ENCODE measurements at places on chromosomes 3 and 15. TPM values are rescaled to one million over a fixed set of nuclear protein-coding genes. Genes with fewer than 3 reads are reported as not detected.
A peak's percentile ranks its signal among the peaks of the same experiment; 100 is the strongest.

GRCh38 chr15:27845535-27846369 is 253.4 kb downstream of the OCA2 start:
- peak; percentile 28 for DNase-seq

DNA sequence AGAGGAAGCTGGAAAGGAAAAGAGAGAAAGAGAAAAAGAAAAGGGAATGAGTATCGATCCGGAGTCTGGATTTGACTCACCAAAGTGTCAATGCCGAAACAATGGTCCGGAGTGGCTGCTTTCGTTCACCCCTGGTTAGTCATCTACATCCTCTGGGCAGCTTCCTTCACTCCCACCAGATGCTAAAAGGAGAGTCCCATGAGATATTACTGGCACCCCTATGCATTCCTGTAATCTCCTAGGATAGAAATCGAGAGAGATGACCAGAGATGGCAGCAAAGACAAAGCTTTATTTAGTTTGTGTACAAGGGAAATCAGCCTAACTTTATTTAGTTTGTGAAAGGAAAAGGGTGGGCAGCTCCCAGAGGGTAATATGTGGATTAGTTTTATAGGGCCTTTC is 622.2 kb downstream of the ZPLD1 start:
- no peak for DNase-seq

DNA sequence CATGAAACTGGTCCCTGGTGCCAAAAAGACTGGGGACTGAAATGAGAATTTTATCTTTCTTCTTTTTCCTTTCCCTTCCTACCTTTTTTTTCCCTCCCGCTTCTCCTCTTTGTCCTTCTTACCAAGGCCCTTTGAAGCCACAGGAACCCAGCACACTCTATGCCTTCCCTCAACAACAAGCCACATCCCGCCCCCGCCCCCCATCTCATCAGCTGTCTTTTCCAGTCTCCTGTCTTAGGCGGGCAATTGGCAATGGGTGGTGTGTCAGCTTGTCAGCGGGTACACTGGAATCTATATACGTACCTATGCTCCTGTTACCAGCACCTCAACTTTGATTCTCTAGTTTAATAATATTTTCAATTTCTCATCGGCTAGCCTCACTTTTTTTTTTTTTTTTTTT is 56.3 kb upstream of the CHD2 start:
- DNase-seq: no peak

DNA sequence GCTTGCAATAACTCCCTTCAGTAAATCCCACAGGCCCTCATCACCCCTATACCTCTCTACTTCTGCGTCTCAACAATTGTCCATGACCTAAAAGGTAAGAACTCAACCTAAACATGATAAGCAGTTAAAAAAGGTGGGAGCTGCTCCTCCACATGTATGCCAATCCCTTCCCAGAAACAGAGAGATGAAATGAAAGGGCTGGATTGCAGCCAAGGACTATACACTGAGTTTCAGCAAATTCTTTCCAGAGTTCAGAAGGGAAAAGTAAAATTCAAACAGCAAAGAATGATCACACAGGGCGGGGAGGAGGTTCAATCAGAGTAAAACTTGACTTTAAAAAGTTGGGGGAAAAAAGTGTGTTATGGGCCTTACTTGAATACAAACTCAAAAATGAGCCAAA is 27.5 kb downstream of the PLOD2 start:
- no peak for DNase-seq

- no peak for DNase-seq
Observed at GRCh38 chr15:41567862-41568261, 8.8 kb downstream of the TYRO3 start.

DNA sequence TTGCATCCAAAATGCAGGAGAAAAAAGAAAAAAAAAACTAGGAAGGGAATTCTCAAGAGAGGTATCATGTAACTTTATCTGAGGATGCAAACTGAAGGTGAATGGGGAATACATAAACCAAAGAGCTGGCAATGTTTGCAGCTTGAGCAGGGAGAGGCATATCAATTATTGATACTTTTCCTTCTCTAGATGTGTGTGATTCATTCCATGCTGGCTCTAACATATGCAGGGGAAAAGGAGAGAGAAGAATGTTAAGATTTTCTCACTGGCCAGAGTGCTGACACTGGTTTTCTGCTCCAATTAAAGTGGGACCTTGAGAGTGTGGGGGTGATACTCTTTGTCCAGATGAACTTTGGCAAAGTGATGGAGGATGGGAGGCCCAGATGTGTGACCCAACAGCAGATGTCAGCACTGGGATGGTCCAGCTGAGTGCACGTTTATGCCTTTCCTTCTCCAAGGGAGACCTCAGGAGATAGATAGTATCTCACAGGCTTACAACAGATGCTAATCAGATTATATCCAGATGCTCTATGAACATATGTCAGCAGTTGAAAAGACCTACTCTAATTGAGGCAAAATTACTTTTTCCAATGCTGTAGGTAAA is 50.0 kb upstream of the PSMD6 start:
- no peak for DNase-seq

GRCh38 chr15:43465100-43465499 is 27.9 kb downstream of the TP53BP1 start:
- no peak for DNase-seq

DNA sequence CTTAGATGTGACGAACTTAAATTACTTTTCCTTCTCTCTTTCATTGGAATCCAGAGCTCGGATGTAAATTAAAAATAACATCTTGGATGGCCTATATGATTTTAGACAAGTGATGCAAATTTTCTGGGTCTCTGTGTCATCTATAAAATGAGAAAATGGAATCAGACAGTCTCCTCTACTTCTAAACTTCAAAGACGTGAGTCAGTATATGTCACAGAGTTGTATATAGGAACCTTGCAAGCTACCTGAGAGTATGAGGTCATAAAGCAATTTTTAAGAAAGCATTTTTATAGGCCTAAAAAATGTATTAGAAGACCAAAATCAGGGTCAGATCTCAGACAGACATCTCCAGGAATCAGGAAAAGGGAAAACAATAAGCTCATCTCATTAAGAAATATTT is 128.3 kb downstream of the TBL1XR1 start:
- no peak for DNase-seq

- DNase-seq: no peak
Observed at GRCh38 chr3:149902498-149903139, 68.1 kb downstream of the PFN2 start.

DNA sequence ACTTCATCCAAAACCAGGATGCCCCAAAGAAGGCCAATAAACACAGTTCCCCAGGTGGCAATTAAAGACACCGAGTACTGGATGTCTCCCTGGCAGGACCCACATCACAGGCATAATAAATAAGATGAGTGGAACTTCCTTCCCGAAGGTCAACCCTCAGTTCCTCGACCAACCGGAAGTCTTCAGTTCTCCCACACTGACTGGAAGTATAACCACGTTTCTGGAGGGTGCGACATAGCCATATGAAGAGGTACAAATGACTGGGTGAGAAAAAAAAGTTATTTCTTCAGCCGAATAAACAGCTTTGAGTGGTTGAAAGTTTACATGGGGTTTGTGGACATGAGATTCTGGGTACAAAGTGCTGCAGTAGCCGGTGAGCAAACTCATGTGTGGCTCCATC is 34.6 kb upstream of the MUC13 start:
- DNase-seq: no peak

GRCh38 chr15:53978253-53978906 is at the start of gene UNC13C:
UNC13C (plus strand) TSS chr15:53978441; CDS start chr15:54012904, 34,463 bp downstream.
- DNase-seq: peak; percentile 56

- DNase-seq: no peak
Observed at GRCh38 chr3:168024537-168024941, 71.2 kb downstream of the GOLIM4 start.

GRCh38 chr3:154129625-154130024 is 8.4 kb downstream of the ARHGEF26 start:
- DNase-seq: no peak

DNA sequence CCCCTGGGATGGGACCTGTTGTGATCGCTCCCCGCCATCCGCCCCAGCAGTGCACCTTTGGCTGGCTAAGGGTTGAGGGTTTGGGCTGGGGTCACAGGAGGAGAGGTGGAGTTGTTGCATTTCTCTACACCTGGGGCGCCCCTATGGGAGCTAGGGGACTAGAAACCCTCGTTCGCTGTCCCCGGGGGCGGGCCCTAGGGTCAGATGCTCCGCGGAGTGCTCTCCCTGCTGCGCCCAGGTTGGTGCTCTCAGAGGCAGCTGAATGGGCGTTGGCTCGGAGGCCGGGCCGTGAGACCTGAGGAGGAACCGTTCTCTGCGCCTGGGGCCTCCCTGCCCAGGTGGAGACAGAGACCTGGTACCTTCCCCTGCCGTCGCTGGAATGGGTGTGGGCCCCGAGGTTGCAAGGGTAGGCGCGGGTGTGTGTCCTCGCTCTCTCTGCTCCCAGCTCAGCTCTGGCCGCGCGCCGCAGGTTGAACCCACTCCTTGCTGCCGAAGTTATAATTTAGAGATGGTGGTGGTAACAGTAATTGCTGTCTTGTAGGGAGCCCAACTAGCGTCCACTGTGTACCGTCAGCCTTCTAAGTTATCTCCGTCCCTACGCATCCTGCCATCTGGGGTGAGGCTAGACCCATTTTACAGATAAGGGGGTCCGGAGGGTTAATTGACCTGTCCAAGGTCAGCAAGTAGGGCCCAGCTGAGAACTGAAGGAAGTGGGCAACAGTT is 965 bp downstream of the FLNB start:
- peak; percentile 69 for DNase-seq

DNA sequence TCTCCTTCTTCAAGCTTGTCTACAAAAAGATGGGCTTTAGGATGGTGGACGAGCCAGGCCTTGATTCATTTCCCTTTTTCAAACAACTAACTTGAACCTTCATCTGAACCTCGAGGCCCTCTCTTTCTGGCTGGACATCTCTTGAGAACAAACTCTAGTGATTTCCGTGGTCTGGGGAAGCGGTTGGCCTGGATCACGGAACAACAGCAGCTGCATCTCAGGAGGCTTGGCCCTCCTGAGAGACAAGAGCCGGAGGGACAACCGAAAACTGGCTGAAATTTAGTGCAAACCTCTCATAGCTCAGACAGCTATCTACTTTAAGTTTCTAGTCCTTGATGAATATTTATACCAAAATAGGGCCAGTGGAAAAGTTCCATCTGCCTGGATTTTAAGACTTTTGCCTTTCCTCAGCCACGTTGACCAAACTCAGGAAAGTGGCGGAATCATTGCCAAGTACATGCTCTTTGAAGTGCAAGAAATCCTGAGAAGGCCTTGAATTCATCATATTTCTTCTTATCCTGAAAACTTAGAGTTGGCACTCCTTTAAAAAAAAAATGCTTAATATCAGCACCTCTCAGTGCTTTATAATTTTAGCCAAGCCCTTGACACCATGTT is 14.5 kb downstream of the LMCD1 start:
- no peak for DNase-seq

DNA sequence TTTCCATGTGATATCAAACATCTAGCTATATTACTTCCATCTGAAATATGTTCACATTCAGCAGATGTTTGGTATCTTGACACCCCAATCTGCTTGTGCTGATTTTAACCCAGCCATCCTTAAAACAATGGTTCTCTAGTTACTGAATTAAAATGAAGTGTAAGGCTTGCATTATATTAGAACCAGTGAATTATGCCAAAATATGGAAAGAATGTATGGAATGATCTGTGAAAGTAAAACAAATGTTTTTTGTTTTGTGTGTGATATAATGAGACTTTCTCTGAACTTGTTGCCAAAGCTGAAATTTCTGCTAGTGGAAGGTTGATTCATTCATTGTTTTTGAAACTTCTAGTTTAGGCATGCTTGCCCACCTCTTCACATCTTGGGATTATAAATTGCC is 317.1 kb downstream of the MEX3B start:
- DNase-seq: no peak

DNA sequence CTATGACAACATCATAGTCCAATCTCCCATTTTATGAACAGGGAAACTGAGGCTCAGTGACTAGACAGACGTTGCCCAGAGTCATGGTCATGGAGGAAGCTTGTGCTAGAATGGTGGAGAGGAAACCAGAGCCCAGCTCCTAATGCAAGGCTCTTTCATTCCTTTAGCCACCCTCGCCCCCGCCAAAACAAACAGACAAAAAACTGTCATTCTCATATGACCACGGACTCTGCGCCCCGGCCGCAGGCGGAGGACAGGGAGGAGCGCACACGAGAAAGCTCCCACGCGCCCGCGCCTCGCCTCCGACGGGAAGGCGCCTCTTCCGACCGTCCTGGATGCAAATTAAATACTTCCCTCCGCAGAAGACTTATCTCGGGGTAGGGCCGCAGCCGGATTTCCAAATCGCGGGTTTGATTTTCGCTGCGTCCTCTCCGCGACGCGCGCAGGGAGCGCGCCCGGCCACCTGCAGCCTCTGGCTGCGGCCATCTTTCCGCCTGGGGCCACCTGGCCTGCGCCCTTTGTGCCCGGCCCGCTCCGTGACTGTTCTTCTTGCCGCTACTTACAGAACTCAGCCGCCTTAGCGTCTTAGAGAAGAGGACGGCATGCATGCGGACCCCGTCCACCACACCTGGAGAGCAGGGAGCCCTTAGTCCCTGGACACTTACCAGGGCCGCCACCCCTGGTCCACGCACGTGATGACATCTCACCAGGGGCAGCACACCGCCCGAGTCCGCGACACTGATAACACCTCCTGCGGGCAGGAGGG is 670 bp upstream of the ATP13A3 start:
- peak; percentile 78 for DNase-seq

DNA sequence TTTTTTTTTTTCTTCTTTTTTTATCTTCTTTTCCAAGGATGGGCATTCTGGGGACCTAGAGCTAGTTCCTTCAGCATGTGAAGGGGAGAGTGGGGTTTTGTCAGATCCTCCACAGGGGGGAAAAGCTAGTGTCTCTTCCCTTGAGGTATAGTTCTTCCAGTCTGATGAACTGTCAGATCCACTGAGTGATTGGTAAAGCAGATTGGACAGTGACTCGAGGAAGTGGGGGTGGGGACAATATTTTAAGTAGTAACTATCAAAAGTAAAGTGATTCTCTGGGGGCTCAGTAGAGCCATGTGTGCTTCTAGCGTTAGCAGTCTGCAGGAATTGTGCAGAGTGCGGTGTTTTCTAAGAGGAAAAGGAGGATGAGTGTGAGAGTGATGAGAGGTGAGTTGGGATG is 62.0 kb upstream of the TRIM71 start:
- no peak for DNase-seq

Gene KCNMB3
- total RNA-seq: 3.8 TPM

Gene SRPRB
- 27.8 TPM for total RNA-seq

Gene ZBTB38
- 117 TPM for total RNA-seq

Gene NR2E3
- not detected for total RNA-seq

Gene PTPN23
- 53.7 TPM for total RNA-seq

Gene GPR160
- total RNA-seq: 5.4 TPM

Gene MAP2K1
- 37.2 TPM for total RNA-seq

Gene LRRC3B
- 0.45 TPM for total RNA-seq

Gene RLBP1
- not detected for total RNA-seq

Gene RFTN1
- 119 TPM for total RNA-seq

Gene SERPINI2
- total RNA-seq: not detected

Gene CKMT1A
- total RNA-seq: 0.36 TPM

Gene SLC12A1
- total RNA-seq: not detected

Gene HIGD2B
- not detected for total RNA-seq

Gene HRH1
- total RNA-seq: 40.3 TPM

Measured in sciatic nerve (tissue), 2 donors.